Lung microvascular endothelial cell (primary cell): ENCODE measurements at places on chromosomes 3 and 15. TPM values are rescaled to one million over a fixed set of nuclear protein-coding genes. Genes with fewer than 3 reads are reported as not detected.
A peak's percentile ranks its signal among the peaks of the same experiment; 100 is the strongest.

Gene CPNE9
- under 0.01 TPM in 1 of 2 replicates, not detected in the other for total RNA-seq

Gene KBTBD12
- total RNA-seq: not detected in 2 replicates

Gene HIGD1A
- 93.5 and 95.5 TPM in 2 replicates for total RNA-seq

DNA sequence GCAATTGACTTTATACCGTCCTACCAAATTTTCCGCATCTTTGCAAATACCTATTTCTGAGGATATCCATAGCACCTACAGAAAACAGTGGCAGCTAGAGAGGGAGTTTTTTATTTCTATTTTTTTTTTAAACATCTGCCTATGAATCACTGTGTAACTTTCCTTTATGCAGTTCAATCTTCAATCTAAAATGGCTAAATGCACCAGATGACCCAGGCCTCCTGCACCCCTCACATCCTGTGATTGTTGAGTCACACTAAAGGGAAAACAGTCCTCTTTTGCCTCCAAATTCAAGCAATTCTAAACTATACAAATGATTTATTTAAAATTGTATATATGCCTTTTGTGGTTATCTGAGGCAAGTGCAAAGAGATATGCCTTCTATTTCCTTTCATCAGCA lies 20.1 kb upstream of the BCL6 start:
- peak; percentile 55 for DNase-seq

DNA sequence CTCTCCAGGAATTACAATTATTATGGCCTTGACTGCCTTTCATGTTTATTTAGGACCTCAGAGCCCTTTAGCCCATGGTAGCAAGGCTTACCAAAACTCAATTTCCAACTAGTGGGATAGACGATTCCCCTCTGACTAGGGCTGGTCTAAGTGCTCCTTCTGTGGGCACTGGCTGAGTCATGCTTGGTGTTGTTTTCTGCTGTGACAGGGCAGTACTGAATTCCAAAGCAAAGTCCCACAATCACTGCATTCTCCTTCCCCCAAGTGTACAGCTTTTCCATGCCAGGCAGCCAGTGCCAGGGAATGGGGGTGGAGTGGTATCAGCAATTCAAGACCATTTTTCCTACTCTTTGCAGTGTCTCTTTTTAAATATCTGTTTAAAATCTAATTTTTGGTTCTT lies 509.0 kb upstream of the NECTIN3 start:
- no peak for DNase-seq

- no peak for DNase-seq
Observed at GRCh38 chr3:89372456-89372855, 265.0 kb downstream of the EPHA3 start.

DNA sequence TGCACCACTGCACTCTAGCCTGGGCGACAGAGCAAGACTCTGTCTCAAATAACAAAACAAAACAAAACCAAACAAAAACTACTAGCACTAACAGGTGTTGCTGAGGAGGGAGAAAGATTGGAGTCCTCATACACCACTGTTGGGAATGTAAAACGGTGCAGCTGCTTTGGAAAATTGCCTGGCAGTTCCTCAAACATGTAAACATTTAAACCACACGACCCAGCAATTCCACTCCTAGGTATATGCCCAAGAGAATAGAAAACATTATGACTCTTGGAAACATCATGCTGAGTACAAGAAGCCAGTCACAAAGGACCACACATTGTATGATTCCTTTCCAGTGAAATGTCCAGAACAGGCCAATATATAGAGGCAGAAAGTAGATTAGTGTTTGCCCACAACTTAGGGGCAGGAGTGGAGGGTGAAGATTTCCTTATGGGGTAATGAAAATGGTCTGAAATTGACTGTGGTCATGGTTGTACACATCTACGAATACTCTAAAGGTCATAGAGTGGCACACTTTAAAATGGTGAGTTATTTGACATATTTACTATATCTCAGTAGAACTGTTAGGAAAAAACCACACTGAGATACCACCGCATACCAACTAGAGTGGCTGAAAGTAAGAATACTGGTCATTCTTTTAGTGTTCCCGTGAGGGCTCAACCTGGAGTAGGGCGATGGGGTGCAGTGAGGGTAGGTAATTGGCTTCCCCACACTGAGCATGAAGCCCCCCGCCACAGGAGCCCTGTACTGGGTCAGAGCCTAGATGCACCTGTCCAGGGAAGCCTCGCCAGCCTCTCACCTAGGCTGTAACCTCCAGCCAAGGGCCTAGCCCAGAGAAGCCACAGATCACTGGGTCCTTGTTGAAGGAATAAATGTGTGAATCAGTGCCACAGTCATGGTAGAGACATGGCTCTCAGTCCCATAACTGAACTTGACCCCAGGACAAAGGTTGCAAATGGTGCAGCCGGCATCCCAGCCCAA lies 131.1 kb downstream of the NUP210 start:
- no peak for DNase-seq
